GM12864 (cell line): ENCODE measurements at places on chromosomes 16 and 17.

DNA sequence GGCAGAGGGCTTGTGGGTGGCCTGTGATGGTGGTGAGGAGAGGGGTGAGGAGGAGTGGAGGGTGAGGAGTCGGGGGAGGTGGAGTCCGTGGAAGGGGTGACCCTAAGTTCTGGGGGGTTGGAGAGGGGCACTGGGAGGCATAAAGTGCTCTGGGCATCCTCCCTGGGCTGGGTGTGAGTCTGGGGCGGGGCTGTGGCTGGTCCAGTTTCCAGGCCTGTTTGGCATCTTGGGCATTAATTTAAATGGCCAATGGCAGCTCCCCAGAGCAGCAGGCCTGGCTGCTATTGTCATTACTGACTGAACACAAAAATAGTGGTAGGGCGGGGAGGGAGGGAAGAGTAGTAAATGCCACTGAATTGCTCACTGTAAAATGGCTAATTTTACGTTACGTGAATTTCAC, 7.7 kb upstream of the ARHGAP23 start:
- no peak for DNase-seq

DNA sequence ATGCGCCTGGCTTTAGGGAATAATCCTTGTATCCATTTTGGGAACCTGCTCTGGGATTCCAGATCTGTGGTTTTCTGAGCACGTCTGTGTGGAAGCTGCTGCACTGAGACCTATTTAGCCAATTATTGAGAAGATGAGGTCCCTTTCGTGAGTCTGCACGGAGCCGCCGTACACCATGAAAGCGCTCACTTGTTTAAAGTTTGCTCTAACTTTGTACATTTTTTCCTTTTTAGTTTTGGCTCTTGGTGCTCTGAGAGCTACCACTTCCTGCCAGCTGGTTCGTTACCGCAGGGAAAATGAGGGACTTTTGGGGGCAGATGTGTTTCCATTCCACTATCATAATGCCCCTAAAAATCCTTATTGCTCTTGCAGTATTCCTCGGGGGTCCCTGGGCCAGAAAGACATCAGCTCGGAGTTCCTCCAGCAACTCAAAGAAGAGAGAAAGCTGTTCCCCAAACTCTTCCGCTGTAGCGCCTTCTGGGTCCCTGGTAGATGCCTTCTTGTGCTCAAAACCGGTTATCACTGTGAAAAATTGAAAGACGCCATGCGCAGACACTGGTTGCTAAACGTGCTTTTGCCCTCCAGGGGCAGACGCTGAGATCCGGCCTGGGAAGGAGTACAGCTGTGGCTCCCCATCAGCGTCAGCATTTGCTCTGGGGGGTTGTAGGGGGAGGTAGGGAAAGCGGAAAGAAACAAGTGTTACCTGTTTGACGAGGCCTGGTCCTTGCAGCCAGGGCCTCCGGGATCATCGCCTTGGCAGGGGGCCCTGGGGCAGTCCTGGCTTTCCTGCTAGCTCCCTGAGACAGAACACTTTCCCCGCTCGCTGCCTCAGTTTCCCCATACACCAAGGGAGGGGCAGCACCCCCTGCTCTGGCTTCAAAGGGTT, 238.1 kb downstream of the MRTFB start:
- DNase-seq, result peak; percentile 59

DNA sequence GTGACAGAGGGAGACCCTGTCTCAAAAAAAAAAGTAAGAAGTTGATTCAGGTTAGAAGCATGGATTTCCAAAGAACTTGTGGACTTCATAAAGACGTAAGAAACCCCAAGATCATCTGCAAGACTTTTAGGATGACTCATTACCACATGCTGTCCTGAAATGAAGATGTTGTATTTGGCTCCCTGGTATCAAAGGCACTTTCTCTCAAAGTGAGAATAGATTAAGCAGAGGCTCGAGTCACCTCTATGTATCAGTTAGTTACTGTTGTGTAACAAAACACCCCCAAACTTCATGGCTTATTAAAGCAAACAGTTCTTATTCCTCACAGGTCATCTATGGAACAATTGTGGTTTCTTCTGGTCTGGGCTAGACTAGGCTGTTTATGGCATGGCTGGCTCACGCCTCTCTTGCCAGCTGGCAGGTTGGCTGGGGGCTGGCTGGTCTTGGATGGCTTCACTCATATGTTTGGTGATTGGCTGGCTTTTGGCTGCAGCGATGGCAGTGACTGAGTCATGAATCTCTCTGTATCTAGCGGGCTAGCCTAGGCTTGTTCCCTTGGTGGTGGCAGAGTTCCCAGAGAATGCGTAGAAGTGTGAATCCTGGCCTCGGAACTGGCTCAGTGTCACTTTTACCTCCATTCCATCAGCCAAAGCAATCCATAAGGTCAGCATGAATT, 60.4 kb upstream of the MSI2 start:
- no peak for DNase-seq

DNA sequence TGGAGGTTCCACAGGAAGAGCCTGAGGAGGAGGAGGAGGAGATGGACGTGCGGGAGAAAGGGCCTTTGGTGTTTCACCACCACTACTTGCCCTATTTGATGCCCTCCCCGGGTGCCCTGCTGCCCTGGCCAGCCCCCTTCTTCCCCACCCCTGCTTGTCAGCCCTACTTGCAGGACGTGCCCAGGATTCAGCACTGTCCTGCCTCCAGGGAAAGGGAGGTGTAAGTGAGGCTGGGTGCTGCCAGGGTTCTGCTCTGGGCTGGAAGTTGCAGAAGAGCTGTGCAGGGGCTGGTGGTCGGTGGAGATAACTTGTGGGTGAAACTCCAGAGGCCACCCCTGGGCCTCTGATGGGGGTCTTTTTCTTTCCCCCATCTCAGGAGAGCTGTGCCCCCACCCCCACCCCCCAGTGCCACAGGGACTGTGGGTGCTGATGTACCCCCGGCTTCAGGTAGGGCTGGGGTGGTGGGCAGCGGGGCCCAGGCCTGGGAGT, 3.0 kb downstream of the PRR29 start:
- no peak for DNase-seq

DNA sequence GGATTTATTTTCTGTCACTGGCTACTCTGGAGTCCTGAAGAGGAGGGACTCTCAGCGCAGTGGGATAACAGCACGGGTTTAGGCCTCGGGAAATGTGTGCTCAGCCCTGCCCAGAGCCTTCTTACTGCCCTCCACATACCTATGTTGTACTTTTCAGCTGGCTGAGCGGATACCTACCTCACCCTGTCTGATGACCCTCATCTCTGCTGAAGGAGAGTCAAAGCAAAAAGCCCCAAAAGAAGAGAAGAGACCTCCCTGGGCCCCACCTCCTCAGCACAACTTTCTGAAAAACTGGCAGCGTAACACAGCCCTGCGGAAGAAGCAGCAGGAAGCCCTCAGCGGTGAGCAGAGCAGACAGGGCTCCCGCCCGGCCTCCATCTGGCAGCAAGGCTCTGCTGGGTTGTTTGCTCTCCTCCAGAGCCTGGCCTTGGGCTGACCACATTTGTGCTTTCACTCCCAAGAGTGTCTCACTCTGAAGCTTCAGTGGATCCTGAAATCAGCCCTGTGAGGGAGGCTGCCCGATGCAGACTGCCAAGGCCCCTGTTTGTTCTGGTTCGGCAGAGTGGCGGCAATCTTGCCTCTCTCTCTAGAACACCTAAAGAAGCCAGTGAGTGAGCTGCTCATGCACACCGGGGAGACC, 10.3 kb downstream of the MYCBPAP start:
- no peak for DNase-seq

GRCh38 chr16:2223942-2224486, 623 bp downstream of the E4F1 start:
- DNase-seq, result no peak
